RPMI7951 (cell line): ENCODE measurements at places on chromosomes 12 and 14. TPM values are rescaled to one million over a fixed set of nuclear protein-coding genes. Genes with fewer than 3 reads are reported as not detected.

DNA sequence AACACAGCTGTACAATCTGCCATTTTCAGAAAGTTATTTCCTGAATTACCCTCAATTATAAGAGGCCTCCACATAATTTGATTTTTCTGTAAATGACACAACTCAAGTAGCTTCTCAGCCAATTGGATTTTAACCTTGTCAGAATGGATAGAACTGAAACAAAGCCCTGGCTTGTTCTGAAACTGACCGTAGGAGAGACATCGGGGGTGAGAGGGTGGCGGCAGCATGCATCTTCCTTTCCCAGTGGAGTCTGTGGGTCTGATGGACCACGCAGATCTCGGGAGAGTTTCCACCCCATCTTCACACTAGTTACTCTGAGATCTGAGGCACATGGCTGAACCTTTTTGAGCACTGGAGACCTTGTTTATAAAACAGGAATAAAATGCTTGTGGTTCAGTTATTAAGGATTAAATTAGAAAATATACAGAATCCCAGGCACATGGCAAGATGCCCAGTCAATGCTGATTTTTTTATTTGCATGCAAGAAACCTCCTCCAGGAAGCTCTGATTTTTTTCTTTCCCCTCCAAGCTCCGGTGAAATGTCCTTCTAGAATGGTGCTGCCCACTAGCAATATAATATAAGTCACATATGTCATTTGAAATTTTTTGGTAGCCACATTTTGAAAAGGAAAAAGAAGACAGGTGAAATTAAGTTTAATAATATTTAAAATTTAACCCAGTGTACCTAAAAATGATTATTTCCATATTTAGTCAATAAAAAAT, 153.9 kb downstream of the CHST11 start:
- no peak for DNase-seq

DNA sequence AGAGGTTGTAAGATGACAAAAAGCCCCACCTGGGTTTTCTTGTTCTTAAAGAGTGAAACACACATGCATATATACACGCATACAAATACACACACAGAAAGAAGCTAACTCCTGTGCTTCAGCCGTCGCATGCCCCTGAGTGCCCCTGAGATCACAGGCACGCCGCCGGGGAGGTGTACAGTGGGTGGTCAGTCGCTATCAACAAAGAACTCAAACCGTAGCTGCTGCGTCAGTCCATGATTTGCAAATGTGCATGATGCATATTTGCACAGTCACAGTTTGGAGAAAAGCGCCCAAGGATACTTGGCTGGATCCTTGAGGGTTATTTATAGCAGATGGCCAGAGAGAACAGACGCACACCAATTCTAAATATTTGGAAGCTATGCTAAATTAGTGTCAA, 206.9 kb downstream of the TMEM132D start:
- DNase-seq = peak; percentile 74

DNA sequence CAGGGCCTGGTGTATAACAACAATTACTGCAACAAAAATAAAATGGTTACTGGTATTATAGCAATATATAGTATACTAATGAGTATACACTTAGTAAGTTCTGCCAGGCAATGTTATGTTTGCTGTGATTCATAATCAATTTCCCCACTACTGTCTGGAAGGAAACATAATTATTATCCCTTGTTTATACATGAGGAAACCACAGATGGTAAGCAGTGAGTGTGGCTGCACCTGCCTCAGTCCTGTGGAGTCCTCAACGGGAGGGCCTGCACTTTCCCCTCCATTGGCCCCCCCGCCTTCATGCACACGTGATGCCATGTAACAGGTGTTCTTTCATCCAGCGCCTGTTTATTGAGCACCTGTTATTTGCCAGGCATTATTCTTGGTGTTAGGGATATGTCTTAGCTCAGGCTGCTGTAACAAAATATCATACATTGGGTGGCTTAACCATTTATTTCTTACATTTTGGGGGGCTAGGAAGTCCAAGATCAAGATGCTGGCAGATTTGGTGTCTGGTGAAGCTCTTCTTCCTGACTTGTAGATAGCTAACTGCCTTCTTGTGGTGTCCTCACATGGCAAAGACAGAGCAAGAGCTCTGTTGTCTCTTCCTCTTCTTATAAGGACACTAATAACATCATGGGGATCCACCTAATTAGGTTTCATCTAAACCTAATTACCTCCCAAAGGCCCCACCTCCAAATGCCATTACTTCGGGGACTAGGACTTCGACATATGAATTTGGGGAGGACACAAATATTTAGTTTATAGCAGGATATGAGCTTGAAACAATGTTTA, 59.5 kb upstream of the CHGA start:
- DNase-seq = no peak

DNA sequence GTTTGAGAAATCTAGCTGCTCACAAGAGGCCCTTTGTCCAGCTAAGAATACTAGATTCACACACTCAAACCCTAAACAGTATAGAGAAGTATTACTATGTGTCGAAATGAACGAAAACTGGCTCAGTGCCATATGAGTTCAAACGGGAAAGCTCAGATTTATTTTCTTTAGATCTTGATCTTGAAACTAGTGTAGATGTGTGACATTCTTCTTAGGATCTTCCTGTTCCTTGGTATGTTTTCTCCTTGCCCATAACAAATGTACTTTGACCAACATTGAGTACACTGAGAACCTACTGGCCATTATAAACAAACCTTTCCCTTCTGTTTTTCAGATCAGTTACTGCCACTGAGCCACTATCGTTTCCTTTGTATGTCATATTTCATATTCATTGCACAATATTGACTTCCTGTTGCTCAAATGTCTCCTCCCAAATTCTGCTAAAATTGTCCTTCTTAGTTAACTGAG, 21.3 kb downstream of the MYBPC1 start:
- peak; percentile 2 for DNase-seq

DNA sequence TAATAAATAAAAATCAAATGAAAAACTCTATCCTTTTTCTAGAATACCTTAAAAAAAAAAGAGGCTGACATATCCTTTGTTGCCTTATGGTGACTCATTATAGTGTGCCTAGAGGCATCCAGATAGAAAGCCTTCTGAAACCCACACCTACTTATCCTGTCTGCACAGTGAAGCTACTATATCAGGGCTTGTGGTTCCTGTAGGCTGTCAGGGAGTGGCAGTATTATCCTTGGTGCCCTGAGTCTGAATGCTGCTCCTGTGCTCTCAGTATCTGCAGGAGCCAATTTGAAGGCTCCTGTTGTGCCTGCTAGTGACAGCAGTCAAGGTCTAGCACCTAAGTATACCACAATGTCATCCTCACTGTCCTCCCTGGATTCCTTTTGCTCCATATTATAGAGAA, 168.4 kb upstream of the AVPR1A start:
- DNase-seq = peak; percentile 92

- DNase-seq = no peak
These were observed at the start of gene SPTB for GRCh38 chr14:64879635-64880220. TSS of gene SPTB (minus strand) at chr14:64879907. CDS start at chr14:64823094, 56,813 bp downstream.

CINP gene
- 56.7 and 59.1 TPM in 2 replicates for total RNA-seq

PRICKLE1 gene
- total RNA-seq = 5.3 and 6.1 TPM in 2 replicates

GRIP1 gene
- 0.59 TPM in 1 of 2 replicates, not detected in the other for total RNA-seq

KRT86 gene
- 0.10 and 0.48 TPM in 2 replicates for total RNA-seq
